ENCODE measurements at places on chromosomes 2 and 18.
A peak's percentile ranks its signal among the peaks of the same experiment; 100 is the strongest.

- no peak for DNase-seq
Observed at GRCh38 chr2:216495656-216496055, 3.0 kb upstream of the RPL37A start.

- DNase-seq: no peak
Observed at GRCh38 chr2:191839918-191840804, 6.7 kb downstream of the CAVIN2 start.

DNA sequence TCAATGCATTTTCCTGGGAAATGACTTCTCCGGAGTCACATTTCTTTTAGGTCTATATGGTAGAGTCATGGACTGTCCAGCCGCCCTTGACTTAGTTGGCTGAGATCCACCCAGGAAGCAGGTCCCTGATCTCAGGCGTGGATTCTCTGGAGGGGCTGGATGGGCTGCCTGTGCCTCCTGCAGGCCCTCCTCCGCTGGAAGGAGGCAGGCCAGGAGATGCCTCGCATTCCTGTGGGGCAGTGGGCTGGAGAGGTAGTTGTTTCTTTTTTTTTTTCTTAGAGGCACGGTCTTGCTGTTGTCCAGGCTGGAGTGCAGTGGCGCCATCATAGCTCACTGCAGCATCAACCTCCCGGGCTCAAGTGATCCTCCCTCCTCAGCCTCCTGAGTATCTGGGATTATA is 129.0 kb upstream of the MYCN start:
- DNase-seq: no peak

- peak; percentile 47 for DNase-seq
Observed at GRCh38 chr18:59308248-59308937, 10.1 kb downstream of the CPLX4 start.

GRCh38 chr2:136131961-136132824 is 14.2 kb upstream of the CXCR4 start:
- peak; percentile 35 for DNase-seq

DNA sequence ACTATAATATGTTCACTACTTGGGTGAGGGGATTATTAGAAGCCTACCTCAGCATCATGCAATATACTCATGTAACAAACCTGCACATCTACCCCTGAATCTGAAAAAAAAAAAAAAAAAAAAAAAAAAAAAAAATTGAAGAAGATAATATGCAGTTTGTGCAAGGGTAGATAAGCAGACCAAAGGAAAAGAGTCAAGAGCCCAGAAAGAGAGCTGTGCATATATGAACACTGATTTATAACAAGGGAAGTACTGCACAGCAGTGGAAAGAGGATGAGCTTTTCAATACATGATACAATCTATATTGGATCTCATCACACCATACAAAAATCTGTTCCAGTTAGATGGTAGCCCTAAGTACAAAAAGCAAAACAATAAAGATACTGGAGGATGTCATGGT is 82.6 kb upstream of the MYO3B start:
- no peak for DNase-seq

- no peak for DNase-seq
Observed at GRCh38 chr2:204329532-204329931, 215.7 kb upstream of the PARD3B start.

- DNase-seq: no peak
Observed at GRCh38 chr2:220999356-220999755, 572.7 kb downstream of the EPHA4 start.

DNA sequence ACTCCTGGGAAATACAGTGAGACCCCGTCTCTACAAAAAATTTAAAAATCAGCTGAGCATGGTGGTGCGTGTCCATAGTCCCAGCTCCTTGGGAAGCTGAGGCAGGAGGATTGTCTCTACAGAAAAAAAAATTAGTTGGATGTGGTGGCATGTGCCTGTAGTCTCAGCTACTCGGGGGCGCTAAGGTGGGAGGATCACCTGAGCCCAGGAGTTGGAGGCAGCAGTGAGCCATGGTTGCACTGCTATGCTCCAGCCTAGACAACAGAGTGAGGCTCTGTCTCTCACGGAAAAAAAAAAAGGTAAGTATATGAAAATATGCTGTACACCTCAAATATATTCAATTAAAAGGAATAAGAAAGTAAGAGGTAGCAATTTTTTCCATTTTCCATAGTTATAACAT is 92.5 kb upstream of the TGIF1 start:
- no peak for DNase-seq

DNA sequence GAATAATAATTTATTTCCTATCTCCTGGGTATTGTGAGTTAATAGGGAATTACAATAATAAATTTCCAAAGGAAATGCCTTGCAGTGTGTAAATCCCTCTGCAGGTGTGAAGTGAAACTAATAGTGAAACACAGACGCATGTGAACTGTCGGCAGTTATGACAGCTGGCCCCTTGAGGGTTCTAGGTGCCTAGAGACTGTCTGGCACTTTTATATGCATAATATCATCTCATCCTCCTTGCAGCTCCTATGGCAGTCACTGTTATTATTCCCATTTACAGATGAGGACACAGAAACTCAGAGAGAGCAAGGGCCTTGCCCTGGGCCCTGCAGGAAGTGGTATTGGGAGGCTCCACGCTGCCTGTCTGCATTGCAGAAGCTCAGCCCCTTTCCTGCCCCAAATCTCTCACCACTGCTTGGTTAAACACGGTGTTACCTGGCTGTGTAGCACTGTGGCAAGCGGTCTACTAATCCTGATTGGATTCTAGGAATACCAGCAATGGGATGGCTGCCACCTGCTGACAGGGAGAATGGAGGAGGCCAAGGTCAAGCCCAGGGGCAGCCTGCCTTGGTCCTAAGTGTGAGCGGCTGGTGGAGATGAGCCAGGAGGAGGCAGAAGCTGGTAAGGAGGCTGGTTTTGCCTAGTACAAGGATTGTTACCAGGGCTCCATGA is 32.8 kb upstream of the ACKR3 start:
- no peak for DNase-seq

DNA sequence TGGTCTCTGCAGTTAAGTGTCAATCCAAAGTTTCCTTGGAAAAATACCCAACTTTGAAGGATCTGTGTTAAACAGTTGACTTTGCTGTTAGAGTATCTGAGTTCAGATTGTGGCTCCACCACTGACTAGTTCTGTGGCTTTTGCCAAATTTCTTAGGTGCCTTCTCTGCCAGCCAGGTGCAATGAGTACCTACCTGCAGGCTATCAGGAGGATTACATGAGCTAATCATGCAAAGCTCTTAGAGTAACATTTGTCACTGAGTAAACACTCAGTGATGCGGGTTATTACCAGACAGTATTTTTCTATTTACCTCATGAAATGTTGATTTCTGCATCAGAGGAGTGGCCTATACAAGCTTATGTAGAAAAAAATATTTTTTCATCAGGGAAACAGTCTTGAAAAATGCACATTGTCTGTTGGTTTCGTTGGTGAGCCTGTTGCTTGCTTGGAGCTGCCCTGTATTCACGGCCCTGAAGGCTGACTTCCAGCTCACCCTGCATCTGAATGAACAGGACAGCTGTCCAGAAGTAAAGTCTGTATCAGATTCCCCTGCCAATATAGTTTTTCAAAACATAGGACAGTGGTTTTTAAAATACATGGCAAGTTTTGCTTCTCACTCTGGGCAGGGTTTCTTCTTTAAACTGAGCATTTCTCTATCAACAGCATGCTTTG is 235.1 kb downstream of the CDCA7 start:
- DNase-seq: no peak

- DNase-seq: no peak
Observed at GRCh38 chr18:35808796-35809195, 163.7 kb upstream of the RMP24 start.

GRCh38 chr2:231926761-231927565 is 767 bp upstream of the NPPC start:
- no peak for DNase-seq

- DNase-seq: no peak
Observed at GRCh38 chr2:7016601-7017211, 99.5 kb downstream of the RNF144A start.

GRCh38 chr2:201923436-201924328 is 110.0 kb upstream of the FZD7 start:
- DNase-seq: no peak

DNA sequence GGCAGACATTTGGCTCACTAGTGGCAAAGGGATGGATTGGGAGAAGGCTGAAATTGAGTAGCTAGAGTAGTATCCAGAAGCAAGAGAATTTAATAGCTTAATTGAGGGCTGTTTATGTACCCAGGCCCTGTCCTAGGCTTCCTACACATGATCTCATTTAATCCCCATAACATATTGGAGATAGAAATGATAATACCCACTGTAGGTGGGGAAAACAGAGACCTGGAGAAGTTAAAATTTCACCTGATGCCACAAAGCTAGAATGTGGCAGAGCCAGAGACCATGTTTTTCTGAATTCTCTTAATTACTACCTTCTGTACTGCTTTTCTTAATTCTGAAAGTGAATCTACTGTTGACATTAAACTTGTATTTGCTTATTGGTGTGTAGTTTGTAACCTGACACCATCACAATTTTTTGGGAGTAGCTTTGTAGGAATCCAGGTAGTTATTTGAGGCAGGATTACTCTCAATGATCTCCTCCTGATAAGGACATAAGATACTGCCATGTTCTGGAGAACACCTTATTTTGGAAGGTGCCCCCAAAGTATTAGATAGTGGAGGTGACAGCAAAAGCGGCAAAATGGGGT is 42.2 kb downstream of the RAB10 start:
- no peak for DNase-seq

GRCh38 chr18:70319187-70319586 is 30.3 kb downstream of the SOCS6 start:
- DNase-seq: no peak

GRCh38 chr18:24488824-24489493 is 28.5 kb downstream of the HRH4 start:
- DNase-seq: no peak

- DNase-seq: no peak
Observed at GRCh38 chr2:1750933-1751766, 6.8 kb upstream of the PXDN start.

DNA sequence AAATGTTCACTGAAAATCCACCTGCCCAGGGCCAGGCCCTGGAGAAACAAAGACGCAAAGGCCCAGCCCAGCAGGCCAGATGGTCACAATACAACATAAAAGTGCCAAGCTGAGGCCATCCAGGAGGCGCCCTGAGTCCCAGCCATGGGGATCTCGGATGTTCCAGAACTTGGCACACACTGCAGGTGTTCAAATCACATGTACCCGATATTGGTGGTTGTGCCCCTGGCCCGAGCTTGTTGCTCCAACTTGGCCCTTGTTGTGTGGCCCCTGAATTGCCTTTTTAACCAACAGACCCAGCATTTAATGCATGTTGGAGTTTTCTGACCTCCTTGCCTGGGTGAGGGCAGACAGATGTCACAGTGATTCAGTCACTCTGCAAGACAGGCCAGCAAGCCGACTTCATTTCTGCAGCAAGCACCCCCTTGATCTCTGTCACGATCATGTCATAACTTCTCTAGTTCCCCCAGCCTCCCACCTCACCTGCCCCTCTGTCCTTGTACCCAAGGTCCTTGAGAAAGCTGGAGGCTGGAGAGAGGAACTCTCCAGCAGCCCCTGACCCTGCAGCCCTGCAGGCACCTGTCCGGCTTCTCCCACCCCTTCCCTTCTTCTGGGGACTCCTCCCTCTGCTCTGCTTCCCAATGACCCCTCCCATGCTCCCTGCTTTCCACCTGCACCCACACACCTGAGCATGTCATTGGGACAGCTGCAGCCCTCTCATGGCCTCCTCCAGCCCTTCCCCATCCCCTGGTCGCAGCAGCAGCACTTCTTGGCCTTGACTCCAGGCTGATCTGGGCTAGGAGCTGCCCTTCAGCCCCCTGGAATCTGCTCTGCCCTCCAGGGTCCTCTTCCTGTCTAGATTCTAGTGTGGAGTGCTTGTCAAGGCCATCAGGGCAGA is 9.1 kb downstream of the NGEF start:
- no peak for DNase-seq

- DNase-seq: no peak
Observed at GRCh38 chr2:159073256-159073655, 104.8 kb downstream of the TANC1 start.

GRCh38 chr18:57940166-57940660 is 103.8 kb upstream of the NEDD4L start:
- no peak for DNase-seq

DNA sequence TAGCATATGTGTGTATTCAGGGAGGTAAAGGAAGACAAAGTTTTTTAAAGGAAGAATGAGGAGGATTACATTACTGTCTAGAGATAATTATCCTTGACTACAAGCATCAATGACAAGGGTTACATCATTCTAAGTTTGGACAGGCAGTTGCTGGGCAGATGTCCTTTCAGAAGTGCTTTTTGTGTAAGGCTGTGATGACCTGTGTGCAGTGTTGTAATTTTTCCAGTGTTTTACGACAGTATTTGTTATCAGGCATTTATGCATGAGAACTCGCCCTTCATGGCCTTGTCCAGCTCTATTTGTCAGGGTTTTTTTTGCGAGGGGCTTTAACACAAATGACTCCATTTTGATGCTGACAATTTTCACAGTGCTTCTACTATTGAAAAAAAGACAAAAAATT is 658.3 kb upstream of the NXPH2 start:
- no peak for DNase-seq

DNA sequence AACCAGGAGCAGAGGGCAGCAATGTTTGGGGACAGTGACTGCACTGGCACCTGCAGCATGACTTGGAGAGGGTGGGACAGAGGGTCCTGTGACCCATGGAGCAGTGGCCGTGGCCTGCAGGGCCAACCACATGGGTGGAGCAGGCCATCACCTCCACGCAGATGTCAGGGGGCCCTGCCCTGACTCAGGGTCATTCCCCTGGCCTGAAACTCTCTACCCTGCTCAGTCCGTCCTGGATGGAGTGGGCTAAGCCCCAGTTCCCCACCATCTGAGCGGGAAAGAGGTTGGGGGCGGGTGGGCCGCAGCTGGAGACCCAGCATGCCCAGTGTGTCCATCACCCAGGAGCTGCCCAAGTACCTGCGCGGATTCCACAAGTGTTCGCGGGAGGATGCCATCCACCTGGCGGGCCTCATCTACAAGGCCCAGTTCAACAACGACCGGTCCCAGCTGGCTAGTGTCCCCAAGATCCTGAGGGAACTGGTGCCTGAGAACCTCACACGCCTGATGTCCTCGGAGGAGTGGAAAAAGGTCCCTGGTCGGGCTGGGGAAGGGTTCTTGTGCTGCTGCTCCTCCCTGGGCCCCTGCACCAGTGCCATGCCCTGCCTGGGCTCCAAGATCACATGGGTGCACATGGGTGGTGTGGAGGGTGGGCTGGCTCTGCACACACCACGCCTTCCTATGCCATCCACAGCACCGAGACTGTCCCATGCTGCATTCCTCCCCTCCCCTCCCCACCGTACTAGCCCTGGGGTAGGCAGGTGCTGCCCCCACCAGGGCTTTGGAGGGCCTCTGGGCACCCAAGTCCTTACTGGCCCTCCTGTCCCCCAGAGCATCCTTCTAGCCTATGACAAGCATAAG is 10.3 kb upstream of the GPR17 start:
- DNase-seq: no peak

DNA sequence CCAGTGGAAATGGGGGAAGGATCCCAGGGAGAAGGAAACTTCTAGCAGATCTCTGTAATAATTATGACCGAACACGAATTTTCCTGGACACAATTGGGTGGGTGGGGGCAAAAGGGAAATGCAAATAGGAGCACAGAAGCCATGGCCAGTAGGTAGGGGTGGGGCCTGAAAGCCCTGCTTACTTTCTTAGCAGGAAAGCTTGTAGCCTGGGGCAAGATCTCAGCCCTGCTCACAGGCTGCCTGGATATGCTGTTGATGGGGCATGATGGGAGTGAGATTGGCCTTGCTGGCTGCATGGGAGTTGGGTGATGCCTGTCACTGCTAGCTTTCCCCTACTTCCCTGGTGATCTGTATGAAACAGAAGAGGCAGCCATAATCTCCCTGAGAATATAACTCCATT is 45.9 kb upstream of the SPOPL start:
- no peak for DNase-seq
